ENCODE measurements at places on chromosomes 2 and 18. TPM values are rescaled to one million over a fixed set of nuclear protein-coding genes. Genes with fewer than 3 reads are reported as not detected.

RAB17 gene
- not detected for total RNA-seq

NCKAP5 gene
- 3.9 TPM for total RNA-seq

LRRC30 gene
- not detected for total RNA-seq

HJURP gene
- 22.6 TPM for total RNA-seq

ADAM23 gene
- 3.9 TPM for total RNA-seq

CROCC2 gene
- total RNA-seq, result not detected

TMEM237 gene
- 46.9 TPM for total RNA-seq

HOXD10 gene
- total RNA-seq, result not detected

TSPYL6 gene
- total RNA-seq, result not detected

STARD7 gene
- 138 TPM for total RNA-seq

DNA sequence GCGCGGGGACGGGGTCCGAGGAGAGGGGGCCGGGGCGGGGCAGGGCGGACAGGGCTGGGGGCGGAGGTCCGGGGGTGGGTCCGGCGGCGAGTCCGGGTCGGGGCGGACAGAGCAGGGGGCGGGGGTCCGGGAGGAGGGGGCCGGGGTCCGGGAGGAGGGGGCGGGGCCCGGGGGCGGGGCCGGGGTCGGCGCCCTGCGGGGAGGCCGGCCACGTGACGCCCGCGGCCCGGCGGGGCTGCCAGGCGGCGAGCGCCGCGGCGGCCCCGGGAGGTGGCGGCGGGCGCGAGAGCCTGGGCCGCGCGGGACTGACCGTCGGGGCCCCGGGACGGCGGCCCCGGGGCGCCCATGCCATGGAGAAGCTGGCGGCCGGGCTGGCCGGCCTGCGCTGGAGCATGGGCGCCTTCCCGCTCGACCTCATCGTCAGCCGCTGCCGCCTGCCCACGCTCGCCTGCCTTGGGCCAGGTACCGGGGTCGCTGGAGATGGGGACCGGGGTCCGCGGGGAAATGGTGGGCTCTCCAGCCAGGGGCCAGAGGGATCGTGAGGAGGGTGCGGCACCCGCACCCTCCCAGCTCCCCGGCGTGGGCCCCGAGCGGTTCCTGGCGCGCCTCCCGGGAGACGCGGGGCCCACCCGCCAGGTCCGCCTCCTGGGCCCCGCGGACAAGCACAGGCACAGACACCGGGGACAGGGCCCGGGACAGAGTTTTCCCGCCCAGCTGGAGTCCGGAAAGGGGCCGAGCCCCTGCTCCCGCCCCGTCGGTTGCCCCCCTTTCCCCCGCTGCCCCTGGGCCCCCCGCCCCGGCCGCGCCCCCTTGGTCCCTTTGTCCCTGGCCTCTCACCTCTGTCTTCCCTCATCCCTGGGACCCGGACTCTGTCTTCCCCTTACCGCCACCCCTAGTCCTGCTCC is at the start of gene GAREM2:
TSS of gene GAREM2 (plus strand) at position 218 of the 905 bp plus-strand sequence. CDS start at position 351, 133 bp downstream.
- DNase-seq, result no peak
- H3K4me3 ChIP-seq, result peak within 1 kb of the TSS; percentile 17
- H3K36me3 ChIP-seq, result no peaks in the 10 kb centered on the region
- peaks cover 60% of the 10 kb centered on the region for H3K27me3 ChIP-seq

GRCh38 chr2:176745543-176746200 is 466.9 kb upstream of the HNRNPA3 start:
- H3K4me3 ChIP-seq, result no peak overlapping the region
- H3K27me3 ChIP-seq, result no peaks in the 10 kb centered on the region
- H3K36me3 ChIP-seq, result no peaks in the 10 kb centered on the region
- no peak for DNase-seq
- H3K4me1 ChIP-seq, result no peaks in the 10 kb centered on the region

DNA sequence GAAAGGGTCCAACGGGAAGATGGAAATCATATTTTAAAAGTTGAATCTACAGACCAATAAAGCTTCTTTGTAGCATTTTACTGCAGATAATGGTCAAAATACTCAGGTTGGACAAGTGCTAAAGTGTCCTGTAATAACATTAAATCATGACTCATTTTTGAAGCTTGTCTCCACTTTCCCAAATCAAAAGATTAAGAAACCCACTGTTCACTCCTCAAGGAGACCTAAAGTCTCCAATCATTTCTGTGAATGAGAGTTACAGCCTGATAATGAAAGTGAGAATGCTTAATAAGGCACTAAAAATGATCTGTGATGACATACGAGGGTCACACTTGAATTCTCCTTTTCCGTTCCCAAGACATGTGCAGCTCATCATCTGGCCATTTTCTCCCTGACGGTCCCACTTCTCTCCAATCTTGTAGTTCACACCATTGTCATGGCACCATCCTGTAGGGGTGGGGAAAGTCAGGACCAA is 53.4 kb downstream of the ATIC start:
- no peak overlapping the region for H3K4me3 ChIP-seq
- no peak overlapping the region for H3K27ac ChIP-seq
- peaks cover 5% of the 10 kb centered on the region for H3K4me1 ChIP-seq
- DNase-seq, result peak; percentile 16

DNA sequence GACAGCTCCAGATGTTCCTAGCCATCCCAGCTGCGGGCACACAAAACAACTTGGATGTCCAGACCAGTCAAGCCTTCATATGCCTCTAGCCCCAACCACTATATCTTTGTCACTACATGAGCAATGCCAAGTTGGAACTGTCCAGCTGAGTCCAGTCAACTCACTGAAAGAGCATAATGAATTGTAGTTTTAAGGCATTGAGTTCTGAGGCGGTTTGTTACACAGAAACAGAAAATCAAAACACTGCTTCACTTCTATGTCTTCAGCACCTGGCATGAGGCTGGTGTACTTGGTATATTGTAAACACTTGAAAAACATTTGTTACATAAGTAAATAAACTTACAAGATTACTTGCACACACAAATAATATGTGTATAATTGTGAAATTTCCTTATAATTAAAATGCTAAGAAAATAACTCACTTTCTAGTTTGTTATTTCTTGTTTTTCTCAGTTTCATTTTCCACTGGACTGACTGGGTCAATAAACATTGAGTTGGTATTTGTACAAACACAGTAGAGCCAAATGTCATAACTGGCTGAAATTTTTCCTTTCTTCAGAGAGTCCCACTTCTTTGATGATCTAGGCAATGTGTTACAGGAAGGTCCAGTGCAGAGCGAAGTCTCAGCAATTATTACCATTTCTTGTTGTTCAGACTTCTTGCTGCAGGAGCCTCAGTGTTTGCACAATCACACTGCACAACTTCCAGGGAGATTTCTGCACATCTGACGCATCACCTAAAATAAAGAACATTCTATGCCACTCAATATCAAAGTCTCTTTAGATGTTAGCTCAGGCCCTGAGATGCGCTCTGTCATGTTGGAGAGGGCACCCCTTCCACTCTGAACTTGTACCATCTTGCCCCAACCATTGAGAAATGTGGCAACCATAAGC is 38.2 kb upstream of the DPP4 start:
- no peak overlapping the region for H3K4me3 ChIP-seq
- no peaks in the 10 kb centered on the region for H3K36me3 ChIP-seq
- H3K27me3 ChIP-seq, result no peaks in the 10 kb centered on the region
- peak; percentile 12 for DNase-seq
- H3K4me1 ChIP-seq, result peaks cover 9% of the 10 kb centered on the region

GRCh38 chr2:46000660-46001059 is 296.5 kb upstream of the EPAS1 start:
- DNase-seq, result no peak
- H3K36me3 ChIP-seq, result peaks cover 5% of the 10 kb centered on the region
- no peak overlapping the region for H3K4me3 ChIP-seq
- peaks cover 19% of the 10 kb centered on the region for H3K4me1 ChIP-seq
- peak overlapping the region; percentile 86 for H3K27ac ChIP-seq

DNA sequence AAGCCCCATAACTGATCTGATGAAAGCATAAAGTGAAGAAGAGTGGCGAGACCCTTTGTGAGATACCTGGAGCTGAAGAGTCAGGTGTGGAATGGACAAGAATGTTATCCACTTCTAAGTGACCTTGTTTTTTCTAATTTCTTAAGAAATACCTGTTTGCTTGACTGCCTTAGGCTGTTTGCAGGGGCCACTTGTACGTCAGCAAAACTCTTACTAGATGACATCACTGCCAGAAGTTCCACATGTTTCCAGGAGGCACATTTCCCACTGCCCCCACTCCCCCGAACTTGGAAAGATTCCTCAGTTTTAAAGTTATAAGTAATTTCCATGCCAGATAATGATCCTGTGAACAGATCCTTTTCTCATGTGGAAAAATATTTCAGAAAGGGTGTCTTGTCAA is 8.0 kb downstream of the EPAS1 start:
- H3K36me3 ChIP-seq, result peaks cover 18% of the 10 kb centered on the region
- H3K27me3 ChIP-seq, result no peaks in the 10 kb centered on the region
- H3K27ac ChIP-seq, result no peak overlapping the region
- peaks cover 26% of the 10 kb centered on the region for H3K4me1 ChIP-seq
- no peak for DNase-seq
- no peak overlapping the region for H3K4me3 ChIP-seq

DNA sequence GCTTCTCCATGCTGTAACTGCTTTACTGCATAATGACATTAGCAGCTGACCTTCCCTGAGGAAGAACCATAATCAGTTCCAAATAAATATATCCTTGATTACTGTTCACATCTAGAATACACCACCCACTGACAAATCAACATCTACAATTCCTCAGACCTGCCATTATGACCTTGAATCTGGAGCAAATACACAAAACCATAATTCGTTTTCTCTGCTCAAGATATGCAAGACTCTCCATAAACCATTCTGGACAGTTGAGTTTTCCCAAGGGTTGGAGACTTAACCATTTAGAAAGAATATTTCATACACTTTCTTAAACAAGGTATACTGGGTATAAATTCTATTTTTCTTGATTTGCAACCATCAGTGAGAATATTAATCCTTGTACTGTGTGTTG is 11.8 kb downstream of the C2orf76 start:
- no peak overlapping the region for H3K4me3 ChIP-seq
- no peak for DNase-seq
- no peaks in the 10 kb centered on the region for H3K36me3 ChIP-seq
- no peaks in the 10 kb centered on the region for H3K27me3 ChIP-seq

GRCh38 chr2:113698892-113699447 is 57.5 kb downstream of the SLC35F5 start:
- H3K4me1 ChIP-seq, result no peaks in the 10 kb centered on the region
- DNase-seq, result no peak
- H3K36me3 ChIP-seq, result peaks cover 2% of the 10 kb centered on the region
- no peak overlapping the region for H3K4me3 ChIP-seq
- H3K27me3 ChIP-seq, result no peaks in the 10 kb centered on the region
- H3K27ac ChIP-seq, result no peak overlapping the region

DNA sequence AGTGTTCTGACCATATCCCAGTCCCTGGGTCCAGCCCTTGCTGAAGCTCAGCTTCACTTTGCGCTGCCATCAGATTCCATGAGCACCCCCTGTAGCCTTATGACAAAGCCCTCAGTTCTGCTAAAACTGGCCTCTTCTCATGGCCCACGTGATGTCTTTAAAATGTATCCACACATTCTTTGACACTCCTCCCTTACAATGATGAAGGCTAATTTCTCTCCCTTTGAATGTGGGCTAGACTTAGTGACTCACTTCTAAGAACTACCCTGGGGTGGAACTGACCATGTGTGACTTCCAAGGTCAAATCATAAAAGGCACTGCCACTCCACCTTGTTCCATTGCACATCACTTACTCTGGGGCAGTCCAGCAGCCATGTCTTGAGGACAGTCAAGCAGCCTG is 45.4 kb upstream of the GORASP2 start:
- H3K36me3 ChIP-seq, result no peaks in the 10 kb centered on the region
- DNase-seq, result no peak
- no peak overlapping the region for H3K4me3 ChIP-seq
- H3K4me1 ChIP-seq, result no peaks in the 10 kb centered on the region
- peaks cover 4% of the 10 kb centered on the region for H3K27me3 ChIP-seq

DNA sequence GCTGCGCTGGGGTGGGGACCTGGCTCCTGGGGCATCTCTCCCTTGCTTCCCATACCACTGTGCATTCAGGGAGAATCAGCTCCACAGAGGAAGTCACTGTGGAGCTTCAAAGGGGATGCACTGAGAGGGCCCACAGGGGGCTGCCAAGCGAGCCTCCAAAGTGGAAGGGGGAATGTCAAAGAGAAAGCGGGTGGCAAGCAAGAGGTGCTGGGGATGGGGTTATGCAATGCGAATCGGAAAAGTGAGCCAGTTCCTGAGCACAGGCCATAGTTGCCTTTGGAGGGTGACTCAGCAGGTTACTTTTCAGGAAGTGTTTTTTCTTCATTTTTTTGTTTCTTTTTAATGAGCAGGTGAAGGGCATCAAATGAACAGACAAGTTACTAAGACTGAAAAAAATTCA is 17.6 kb downstream of the PMAIP1 start:
- H3K4me1 ChIP-seq, result peaks cover 14% of the 10 kb centered on the region
- DNase-seq, result peak; percentile 58
- no peaks in the 10 kb centered on the region for H3K27me3 ChIP-seq
- H3K4me3 ChIP-seq, result no peak overlapping the region
- no peaks in the 10 kb centered on the region for H3K36me3 ChIP-seq
- H3K27ac ChIP-seq, result no peak overlapping the region

Data from IMR-90 (cell line).